ENCODE measurements at places on chromosomes 12 and 14.
A peak's percentile ranks its signal among the peaks of the same experiment; 100 is the strongest.

DNA sequence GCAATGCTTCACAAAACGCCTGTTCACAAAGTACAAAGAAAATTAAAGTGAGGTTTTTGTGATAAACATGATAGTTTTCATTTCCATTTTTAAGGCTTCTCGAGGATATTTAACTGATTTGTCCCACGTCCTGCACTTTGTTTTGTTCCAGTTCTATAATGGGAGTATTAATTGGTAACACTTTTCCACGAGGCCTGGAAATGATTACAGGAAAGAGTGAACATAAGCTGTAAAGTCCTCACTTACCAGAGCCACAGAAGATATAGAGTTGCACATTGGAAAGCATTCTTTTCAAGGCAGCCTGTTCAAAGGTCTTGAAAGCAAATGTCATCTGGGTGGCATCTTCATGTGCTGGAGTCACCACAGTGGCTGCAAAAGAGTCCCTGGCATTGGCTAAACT is 1236.6 kb downstream of the BCL11B start:
- DNase-seq: no peak

DNA sequence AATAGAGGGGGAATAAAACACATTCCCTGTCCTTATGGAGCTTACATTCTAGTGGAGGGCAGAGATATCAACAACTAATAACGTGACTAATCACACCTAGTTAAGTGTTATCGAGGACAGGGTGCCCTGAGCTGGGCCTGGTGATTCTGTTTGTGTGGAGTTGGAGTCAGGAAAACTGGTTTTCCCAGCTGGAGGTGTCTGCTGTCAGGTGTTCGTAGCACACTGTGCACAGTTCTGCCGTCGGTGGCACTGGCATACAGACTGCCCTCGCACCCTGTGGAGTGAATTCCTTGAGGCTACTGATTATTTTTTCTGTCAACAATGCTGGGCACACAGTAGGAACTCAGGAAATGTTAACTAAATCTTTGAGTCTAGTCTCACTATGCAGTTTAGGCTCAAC is 900 bp upstream of the MTERF2 start:
- DNase-seq: no peak

DNA sequence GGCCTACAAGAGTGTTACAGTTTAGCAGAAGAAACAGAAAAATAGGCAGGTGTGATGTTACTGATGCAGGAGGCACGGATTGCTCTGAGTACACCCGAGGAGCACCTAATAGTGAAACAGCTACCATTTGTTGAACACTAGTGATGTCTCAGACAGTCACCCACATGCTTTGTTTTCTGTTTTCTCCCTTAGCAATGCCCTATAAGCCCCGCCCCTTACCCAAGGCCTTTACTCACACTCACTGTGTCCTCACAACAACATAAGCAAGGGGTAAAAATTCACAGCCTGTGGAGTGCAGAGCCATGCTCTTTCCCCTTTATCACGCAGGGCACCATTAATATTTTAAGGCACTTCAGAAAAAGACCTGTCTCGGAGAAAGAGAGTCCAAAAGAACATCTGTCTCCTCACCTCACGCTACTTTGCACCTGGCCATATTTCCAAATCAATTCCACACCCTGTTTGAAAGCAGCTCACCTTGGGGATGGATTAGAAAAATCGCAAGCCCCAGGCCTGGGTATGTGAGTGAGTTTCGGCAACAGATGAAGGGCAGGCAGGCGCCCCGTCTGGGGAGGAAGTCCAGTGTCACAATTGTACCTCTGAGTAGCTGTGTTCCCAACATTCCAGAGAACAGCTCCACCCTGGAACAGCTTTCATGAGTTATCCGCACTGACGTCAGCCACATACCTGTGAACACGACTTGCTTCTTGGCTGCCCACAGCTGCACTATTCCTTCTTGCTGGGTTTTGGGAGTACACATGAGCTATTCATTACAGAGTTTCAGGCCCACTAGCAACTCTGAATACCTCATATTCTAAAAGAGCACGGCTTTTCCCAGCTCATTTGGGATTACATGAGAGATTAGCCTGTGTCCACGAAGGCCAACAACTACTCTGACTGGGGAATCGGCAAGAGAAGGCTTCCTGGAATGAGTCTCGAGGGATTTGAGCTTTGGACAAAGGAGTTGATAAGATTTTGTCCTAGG is 26.0 kb downstream of the MAPK1IP1L start:
- DNase-seq: no peak

DNA sequence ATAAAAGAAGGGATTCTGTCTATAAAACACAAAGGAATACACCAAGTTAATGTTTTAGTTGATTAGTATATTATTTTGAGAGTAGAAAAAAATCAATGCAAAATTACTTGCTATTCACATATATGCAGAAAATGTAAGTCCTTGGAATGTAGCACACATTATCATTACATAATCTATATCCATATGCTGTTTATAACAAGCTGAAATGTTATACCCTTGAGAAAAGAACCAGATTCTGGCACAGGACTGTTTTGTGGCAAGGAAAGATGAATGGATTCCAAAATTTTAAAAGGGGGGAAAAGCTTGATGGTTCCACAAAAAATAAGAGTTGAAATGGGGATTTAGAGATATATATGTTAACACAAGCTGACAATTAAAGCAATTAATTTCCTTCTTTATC is 153.6 kb downstream of the MSRB3 start:
- no peak for DNase-seq

- no peak for DNase-seq
Measured at GRCh38 chr12:77054851-77055250, 10.5 kb downstream of the E2F7 start.

DNA sequence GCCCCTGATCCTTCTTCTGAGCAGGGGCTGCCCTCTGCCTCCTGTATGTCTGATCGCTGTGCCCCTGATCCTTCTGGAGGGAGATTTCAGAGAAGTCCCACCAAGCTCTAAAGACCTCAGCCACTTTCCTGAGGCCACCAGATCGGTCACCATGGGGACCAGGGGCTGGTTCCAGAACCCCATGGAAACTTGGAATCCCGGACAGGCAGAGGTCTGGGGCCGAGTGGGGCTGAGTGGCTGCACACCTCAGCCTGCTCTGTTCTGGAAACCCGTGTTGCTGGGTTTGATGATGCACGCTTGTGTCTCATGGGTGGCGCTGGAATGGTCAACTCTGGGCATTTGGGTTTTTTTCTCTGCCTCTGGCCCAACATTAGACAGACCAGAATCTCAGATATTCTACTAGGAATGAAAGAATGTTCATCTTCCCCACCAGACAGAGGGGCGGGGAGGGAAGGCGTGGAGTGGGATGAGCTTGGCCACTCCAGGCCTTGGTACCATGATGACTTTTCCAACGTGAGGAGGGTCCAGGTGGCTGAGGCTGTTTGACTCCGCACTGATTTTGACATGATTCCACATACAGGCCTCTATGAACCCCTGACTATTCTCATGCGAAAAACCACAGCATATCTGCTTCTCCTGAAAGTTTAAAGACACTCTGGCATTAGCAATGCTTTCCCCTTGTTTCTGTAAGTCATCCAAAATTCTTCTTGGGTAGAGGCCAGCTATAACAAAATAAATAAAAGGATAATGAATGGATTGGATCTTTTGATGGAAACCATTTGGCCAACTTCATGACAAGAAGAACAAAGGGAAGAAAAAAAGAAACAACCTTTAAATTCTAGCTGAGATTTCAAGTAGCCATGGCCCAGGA is 114.5 kb downstream of the ADGRD1 start:
- no peak for DNase-seq

DNA sequence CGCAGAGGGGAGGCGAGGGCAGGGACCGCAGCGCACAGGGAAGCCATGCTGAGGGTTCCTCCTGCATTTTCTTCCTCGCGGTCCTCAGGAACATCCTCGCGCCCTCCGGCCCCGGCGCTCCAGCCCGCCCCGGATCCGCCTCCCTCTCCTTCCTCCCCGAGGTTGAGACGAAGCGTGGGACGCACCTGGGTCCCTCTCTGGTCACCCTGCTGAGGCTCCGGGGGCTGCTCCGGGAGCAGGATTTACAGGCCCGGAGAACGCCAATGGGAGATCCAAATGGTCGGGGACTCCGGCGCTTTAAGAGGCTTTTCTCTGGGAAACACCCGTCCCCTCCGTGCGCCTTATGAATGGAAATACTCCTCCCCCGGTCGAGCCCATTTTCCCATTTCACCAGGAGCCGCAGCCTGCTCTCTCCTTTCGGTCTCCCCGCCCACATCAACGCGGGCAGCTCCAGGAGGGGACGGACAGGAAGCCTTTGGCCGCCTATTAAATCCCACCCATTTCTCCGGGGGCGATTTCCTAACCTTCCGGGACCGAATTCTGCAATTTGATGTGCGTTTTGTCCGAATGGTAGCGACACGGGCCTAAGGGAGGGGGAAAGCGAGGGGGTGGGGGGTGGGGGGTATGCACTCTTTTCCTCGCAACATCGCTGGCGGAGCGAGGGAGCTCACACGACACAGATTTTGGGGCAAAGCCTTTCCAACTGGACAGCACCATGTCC is at the start of gene UNC79:
Gene UNC79 (plus strand): TSS at position 625 of the 721 bp plus-strand sequence. CDS start 91 bp downstream, at position 716.
- DNase-seq: no peak

DNA sequence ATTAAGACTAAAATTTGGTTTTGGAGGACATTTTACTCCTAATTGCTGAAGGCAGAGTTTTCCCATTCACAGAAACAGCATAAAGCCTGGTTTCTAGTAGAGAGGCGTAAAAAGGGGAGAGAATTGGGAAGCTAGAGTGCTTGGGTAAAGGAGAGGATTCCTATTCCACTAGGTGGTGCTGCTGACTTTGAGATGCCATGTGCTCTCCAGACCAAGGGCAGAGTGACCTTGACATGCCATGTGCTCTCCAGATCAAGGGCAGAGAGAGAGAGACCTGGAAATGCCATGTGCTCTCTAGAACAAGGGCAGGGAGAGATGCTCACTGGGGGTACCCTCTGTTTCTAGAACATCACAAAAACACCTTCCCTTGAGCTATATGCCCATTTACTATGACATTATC is 176.2 kb upstream of the PDZRN4 start:
- DNase-seq: no peak

GRCh38 chr12:125434936-125435443 is 369.8 kb downstream of the AACS start:
- no peak for DNase-seq

- peak; percentile 70 for DNase-seq
Measured at GRCh38 chr12:110582276-110583136, 612 bp downstream of the PPTC7 start.

DNA sequence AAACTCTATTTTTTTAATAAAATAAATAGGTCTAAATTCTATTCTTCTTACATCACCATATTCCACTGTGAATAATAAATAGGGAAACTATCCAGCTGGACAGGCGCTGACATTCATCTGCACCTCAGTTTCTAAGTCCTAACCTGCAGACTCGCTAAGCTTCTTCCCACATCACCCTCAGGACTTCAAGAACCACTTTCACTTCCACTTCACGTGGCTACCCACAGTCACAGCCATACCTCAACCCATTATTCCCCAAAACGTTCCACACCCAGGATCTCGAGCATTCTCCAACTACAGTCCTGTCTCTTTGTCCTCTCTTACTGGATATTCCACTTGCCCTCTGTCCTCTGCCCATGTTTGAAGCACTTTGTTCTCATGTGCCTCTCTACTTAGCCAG is 71.1 kb downstream of the C2CD5 start:
- DNase-seq: no peak

- DNase-seq: no peak
Measured at GRCh38 chr14:105420974-105421674, 1.5 kb downstream of the MTA1 start.

DNA sequence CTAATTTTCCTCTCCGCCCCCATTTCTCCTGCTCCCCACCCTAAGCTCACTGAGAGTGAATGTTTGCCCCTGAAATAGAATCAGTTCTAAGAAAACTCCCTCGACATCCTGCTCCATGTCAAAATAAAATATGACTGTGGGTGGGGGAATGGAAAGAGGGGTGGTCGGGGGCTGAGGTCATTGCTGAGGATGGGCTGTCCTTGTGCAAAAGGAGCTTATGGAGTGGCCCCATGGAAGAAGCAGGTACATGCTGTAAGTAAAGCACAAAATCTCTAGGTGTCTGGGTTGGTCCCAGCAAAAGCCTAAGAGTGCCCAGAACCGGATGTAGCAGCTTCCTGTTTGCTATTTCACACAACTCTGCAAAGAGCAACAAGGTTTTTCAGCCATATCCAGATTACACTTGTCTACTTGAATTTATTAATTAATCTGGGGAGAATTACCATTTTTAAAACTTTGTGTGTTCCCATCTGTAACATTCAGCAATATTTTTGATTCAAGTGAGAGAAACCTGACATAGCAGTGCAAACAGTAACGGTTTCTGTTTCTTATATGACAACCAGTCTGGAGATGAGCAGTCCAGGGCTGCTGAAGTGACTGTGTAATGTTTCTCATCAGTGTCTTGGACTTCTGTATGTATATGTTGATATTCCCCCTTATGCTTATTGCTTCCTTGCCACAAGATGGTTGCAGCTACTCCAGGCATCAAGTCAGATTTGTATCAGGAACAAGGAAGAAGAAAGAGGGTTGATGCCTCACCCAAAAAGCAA is 40.4 kb upstream of the GZMB start:
- DNase-seq: peak; percentile 27

- DNase-seq: no peak
Measured at GRCh38 chr14:100858838-100859220, 32.9 kb downstream of the MEG3 start.

DNA sequence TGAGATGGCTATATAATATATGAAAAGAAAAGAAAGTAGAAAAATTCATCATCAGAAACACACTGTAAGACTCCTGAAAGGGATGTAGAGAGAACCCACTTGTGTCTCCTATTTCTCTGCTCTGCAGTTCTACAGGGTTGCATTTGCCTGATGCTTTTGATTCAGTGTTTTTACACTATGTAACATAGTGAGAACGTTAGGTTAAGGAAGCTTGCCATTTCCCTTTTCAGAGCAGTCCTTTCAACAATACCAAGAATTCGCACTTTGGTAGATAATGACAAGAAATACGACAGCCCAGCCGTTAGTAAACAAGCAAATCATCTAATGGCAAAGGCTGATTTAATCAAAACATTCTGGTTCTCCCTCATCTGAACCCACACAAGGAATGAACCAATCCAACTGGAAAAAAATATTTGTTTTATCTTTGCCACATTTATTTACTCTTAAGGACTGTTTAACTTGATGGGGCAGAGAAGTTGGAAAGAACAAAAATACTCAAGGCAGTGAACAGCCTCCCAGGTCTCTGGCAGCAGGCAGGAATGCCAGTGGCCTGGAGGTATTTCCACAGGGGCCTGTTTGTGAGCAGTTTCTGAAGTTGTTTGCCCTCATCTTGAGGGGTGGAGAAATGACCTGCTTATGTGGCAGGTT is 30.8 kb upstream of the SOCS2 start:
- no peak for DNase-seq

DNA sequence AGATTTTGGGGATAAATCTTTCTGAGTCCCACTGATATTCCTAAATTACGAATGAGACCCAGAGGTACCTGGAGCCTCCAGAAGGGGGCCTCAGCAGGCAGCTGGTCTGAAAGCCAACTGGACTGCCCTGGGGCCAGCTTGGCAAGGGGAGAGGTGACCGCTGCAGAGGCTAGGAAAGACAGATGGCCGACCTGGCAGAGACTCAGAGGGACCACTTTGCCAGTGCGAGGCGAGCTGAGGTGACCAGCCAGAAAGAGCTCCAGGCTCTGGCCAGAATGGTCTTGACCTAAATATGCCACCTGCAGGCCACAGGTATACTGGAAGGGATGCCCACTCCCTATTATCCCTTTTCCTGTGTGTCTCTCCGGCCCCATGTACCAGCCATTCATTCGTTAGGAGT is 256.8 kb upstream of the GARIN6 start:
- no peak for DNase-seq
